Glutamatergic neuron (in vitro differentiated cells): ENCODE measurements at places on chromosomes 5 and 9. TPM values are rescaled to one million over a fixed set of nuclear protein-coding genes. Genes with fewer than 3 reads are reported as not detected.

DNA sequence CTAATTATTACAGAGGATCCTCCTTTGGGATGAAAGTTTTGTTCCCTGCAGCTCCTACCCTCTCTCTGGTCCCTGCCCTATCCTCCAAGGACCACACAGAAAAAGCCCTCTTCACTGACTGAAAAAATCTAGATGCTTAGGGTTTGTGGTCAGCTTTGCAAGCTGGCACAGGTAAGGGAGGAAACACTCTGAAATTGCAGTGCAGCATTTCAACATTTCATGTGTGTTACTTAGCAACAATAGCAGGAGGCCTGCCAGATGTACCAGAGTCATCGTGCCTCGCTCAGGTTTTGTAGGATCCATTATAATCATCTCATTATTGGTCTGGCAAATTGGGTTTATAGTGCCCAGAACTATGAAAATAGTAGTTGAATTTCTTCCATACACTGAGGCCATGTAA is 109.5 kb downstream of the PALM2AKAP2 start:
- H3K27me3 ChIP-seq: no peaks in the 10 kb centered on the region
- DNase-seq: no peak
- H3K27ac ChIP-seq: no peak overlapping the region
- no peaks in the 10 kb centered on the region for H3K36me3 ChIP-seq
- H3K4me3 ChIP-seq: no peak overlapping the region

GRCh38 chr5:121725450-121725849 is 126.2 kb upstream of the FTMT start:
- no peaks in the 10 kb centered on the region for H3K36me3 ChIP-seq
- H3K4me1 ChIP-seq: peaks cover 5% of the 10 kb centered on the region
- H3K27ac ChIP-seq: no peak overlapping the region
- H3K4me3 ChIP-seq: no peak overlapping the region
- H3K27me3 ChIP-seq: no peaks in the 10 kb centered on the region
- DNase-seq: no peak

- DNase-seq: no peak
- H3K4me1 ChIP-seq: no peaks in the 10 kb centered on the region
- no peaks in the 10 kb centered on the region for H3K36me3 ChIP-seq
- H3K27me3 ChIP-seq: no peaks in the 10 kb centered on the region
- H3K27ac ChIP-seq: no peak overlapping the region
These were observed 215.1 kb downstream of the SEC61B start for GRCh38 chr9:99437145-99437544.

DNA sequence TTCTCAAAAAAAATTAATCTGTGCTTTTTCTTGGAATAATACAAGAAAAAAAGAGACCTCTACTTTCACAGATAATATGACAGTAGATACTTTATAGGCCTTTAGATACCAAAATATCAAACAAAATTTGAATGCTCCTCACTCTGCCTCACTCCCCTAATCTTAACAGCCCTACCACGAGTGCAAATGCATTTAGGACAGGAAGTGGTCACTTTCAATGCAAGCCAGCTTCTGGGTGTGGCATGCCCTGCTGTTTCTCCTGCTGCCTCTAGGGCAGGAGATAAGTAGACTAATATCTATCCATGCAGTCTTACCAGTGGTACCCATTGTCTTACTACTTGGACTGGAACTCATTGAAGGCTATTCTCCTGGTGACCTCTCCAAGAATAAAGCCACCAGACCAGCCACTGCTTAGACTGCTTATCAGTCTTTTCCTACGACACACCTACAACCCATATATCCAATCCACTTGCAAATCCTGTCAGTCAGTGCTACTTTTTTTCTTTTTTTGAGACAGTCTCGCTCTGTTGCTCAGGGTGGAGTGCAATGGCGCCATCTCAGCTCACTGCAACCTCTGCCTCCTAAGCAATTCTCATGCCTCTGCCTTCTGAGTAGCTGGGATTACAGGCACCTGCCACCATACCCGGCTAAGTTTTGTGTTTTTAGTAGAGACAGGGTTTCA is 23.0 kb downstream of the FRRS1L start:
- H3K27me3 ChIP-seq: no peaks in the 10 kb centered on the region
- no peak overlapping the region for H3K27ac ChIP-seq
- no peak for DNase-seq
- no peak overlapping the region for H3K4me3 ChIP-seq

DNA sequence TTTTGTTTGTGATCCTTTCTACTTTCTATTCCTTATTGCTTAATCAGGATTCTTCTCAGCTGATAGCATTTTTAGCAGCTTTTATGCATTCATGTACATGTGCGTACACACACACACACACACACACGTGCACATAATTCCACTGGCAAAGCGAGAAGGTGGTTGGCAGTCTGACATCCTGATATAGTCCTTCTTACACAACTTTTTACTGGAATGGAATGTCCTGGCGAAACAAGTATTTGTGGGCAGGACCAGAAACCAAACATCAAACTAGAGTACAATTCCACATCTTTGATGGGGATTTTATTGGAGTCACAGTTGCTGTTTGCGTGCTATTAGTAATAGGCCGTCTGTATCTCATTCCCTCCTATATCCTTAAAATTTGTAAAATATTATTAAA is 356.5 kb downstream of the CCDC171 start:
- H3K36me3 ChIP-seq: no peaks in the 10 kb centered on the region
- no peak overlapping the region for H3K4me3 ChIP-seq
- no peak overlapping the region for H3K27ac ChIP-seq

DNA sequence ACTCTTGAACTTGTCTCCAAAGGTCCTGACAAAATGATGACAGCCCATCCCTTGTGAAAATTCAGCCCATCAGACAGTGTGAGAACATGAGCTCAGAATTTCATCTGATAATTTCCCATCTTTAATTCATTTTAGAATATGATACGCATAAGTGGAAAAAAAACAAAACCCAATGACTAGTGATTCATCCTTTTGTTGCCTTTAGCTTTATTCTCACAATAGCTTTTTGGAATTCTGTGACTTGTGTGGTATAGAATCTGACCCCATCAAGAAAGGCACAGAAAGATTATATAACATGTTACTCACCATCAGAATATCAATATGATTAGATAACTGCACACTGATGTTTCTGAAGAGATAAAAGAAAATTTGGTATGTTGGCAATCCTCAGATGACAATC is 16.1 kb upstream of the TMED7 start:
- H3K4me1 ChIP-seq: peaks cover 14% of the 10 kb centered on the region
- no peaks in the 10 kb centered on the region for H3K36me3 ChIP-seq
- H3K27ac ChIP-seq: no peak overlapping the region
- H3K27me3 ChIP-seq: peaks cover 7% of the 10 kb centered on the region
- no peak overlapping the region for H3K4me3 ChIP-seq

GRCh38 chr9:125549891-125550885 is 156.8 kb downstream of the MAPKAP1 start:
- no peak overlapping the region for H3K27ac ChIP-seq
- peaks cover 5% of the 10 kb centered on the region for H3K4me1 ChIP-seq
- H3K27me3 ChIP-seq: peaks cover 2% of the 10 kb centered on the region
- H3K36me3 ChIP-seq: no peaks in the 10 kb centered on the region

DNA sequence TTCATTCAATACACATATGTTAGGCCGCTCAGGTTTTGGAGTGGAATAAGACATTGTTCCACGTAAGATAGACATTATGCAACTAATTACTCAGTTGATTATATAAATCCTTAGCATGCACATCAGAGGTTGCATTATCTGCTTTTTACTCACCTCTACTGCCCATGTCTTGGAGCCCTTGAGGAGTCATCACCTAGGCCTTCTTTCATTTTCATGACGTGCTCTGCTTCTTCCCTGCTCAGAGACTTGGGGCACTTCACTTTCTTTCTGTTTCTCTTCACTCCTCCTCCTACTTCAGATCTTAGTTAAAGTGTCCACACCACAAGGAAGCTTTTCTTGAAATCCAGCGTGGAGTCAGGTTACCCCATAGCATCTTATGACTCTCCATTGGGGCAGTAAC is 241.1 kb downstream of the TLR4 start:
- no peak overlapping the region for H3K4me3 ChIP-seq
- peaks cover 12% of the 10 kb centered on the region for H3K4me1 ChIP-seq
- no peaks in the 10 kb centered on the region for H3K27me3 ChIP-seq
- no peak for DNase-seq
- H3K27ac ChIP-seq: no peak overlapping the region

DNA sequence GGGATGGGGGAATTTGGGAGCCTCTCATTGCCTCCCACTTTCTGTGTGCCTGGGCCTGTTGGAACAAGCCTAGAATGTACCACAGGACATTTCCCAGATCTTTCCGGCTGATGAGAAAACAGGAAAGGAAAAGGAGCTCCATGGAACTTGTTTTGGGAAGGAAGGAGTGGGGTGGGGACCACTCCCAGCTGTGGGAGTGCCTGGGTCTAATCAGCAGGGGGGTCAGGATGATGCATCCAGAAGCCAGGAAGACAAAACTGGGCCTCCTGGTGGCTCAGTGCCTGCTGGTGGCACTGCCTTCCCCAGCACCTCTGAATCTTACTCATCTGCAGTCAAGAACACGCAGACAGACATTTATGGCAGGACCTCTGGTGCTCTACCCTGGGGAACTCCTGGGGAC is 2.8 kb downstream of the SMIM33 start:
- H3K4me3 ChIP-seq: no peak overlapping the region
- H3K27ac ChIP-seq: no peak overlapping the region
- H3K4me1 ChIP-seq: peaks cover 28% of the 10 kb centered on the region
- no peaks in the 10 kb centered on the region for H3K36me3 ChIP-seq
- peaks cover 19% of the 10 kb centered on the region for H3K27me3 ChIP-seq

GRCh38 chr5:66959653-66960052 is 236.9 kb downstream of the CD180 start:
- peak overlapping the region; percentile 36 for H3K4me3 ChIP-seq
- peak overlapping the region; percentile 56 for H3K27ac ChIP-seq
- no peaks in the 10 kb centered on the region for H3K36me3 ChIP-seq
- no peaks in the 10 kb centered on the region for H3K27me3 ChIP-seq

GRCh38 chr5:95951916-95952315 is 9.7 kb downstream of the ELL2 start:
- H3K4me1 ChIP-seq: peaks cover 24% of the 10 kb centered on the region
- H3K36me3 ChIP-seq: peaks cover 6% of the 10 kb centered on the region
- no peak overlapping the region for H3K4me3 ChIP-seq
- H3K27ac ChIP-seq: peak overlapping the region; percentile 10

GRCh38 chr9:127360829-127361228 is 36.1 kb upstream of the SLC2A8 start:
- H3K4me3 ChIP-seq: no peak overlapping the region
- H3K4me1 ChIP-seq: peaks cover 9% of the 10 kb centered on the region
- peaks cover 3% of the 10 kb centered on the region for H3K27me3 ChIP-seq

DNA sequence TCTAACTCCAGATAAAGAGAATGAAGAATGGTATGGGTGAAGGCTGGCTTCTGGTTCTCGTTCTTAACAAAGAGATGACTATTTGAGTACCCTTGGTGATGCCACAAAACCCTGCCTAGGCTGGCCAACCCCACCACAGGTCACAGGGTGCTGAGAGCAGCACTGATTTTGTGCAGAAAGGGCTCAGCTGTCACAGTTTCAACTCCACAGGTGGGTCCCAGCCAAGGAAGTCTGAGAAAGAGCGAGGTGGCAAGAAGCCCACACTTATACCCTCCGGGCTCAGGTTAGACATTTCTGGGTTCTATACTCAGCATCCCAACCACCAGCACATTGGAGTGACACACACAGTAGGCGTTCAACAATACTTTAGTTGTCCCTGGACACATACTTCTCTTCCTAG is 118.1 kb downstream of the SLIT3 start:
- no peak overlapping the region for H3K4me3 ChIP-seq
- no peak for DNase-seq
- no peaks in the 10 kb centered on the region for H3K36me3 ChIP-seq
- no peaks in the 10 kb centered on the region for H3K4me1 ChIP-seq
- H3K27ac ChIP-seq: no peak overlapping the region
- H3K27me3 ChIP-seq: no peaks in the 10 kb centered on the region

DNA sequence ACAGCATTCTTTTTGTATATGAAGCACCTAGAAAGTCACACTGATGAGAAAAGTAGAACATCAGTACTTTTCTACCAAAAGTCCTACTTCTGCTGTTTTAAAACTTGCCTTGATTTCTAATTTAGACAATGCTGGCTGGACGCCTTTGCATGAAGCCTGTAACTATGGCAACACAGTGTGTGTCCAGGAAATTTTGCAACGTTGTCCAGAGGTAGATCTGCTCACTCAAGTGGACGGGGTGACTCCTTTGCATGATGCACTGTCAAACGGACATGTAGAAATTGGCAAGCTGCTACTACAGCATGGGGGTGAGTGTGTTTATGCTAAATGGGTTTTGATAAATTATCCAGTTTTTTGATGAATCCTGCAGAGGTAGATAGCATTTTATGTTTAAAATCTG is 73.5 kb downstream of the SLF1 start:
- H3K4me1 ChIP-seq: peaks cover 5% of the 10 kb centered on the region
- H3K27me3 ChIP-seq: no peaks in the 10 kb centered on the region
- no peak overlapping the region for H3K27ac ChIP-seq
- DNase-seq: no peak
- H3K36me3 ChIP-seq: no peaks in the 10 kb centered on the region
- no peak overlapping the region for H3K4me3 ChIP-seq

DNA sequence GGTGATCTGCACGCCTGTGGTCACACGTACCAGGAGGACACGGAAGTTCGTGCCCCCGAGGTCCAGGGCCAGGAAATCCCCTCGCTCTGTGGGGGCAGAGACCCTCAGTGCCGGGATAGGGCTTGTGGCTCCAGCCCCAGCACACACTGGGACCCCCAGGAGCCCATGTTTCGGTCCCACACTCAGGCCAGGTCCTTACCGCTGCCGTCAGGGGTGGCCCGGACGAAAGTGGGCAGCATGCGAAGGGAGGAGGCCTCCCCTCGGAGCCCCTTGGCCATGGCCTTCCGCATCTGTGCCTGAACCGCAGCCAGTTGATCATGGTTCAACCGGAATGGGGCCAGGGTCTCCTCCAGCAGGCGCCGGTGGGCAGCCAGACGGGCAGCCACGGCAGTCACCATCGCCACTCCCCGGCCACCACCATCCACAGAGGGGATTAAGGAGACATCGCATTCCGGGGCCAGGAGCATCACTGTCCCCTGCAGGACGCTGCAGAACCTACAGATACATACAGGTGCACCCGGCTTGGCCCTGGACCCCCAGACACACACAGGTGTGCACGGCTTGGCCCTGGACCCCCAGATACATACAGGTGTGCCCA is 11.8 kb downstream of the HK3 start:
- H3K4me1 ChIP-seq: peaks cover 6% of the 10 kb centered on the region
- peaks cover 17% of the 10 kb centered on the region for H3K27me3 ChIP-seq
- no peak overlapping the region for H3K27ac ChIP-seq
- H3K4me3 ChIP-seq: no peak overlapping the region

The PCDHGB4 gene
- 40.8 TPM for total RNA-seq

The SPINK7 gene
- total RNA-seq: not detected

The ZNF883 gene
- 18.4 TPM for total RNA-seq

The C1QTNF3 gene
- 9.0 TPM for total RNA-seq

The PCDHA4 gene
- total RNA-seq: 29.7 TPM

The MAST4 gene
- total RNA-seq: 11.5 TPM

The HRCT1 gene
- total RNA-seq: not detected

The LCN1 gene
- not detected for total RNA-seq

The LCN15 gene
- total RNA-seq: 1.9 TPM

The CARD6 gene
- not detected for total RNA-seq

The PIP5K1B gene
- total RNA-seq: 0.27 TPM

The CDHR2 gene
- 0.29 TPM for total RNA-seq

The SLC4A9 gene
- not detected for total RNA-seq

The LHX2 gene
- 6.7 TPM for total RNA-seq

The CCNO gene
- total RNA-seq: not detected

The NPR3 gene
- not detected for total RNA-seq

The VPS13A gene
- 43.2 TPM for total RNA-seq
